Foreskin keratinocyte (primary cell): ENCODE measurements at places on chromosomes 7 and 10.

- peak; percentile 68 for DNase-seq
Observed at GRCh38 chr7:133484086-133484485, 231.2 kb downstream of the EXOC4 start.

GRCh38 chr7:70040970-70041766 is 442.9 kb downstream of the AUTS2 start:
- no peak for DNase-seq

DNA sequence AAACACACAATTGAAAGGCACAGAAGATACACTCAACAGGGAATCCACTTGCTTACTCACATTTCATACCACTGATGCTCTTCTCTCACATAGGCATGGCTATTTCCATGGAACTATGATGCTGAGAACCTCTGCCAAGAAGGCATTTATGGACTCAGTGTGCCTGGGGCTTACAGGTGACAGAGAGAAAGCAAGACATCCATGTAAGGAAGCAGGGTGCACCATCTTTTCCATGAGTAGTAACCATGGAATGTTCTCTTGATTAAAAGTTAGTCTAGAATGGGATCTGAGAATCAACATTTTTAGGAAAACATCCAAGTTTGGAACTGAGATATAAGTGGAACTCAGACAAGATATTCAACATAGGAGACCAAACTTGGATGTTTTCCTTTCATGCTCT is 52.5 kb upstream of the MACC1 start:
- peak; percentile 73 for DNase-seq

GRCh38 chr7:1060315-1061072 is 16.1 kb downstream of the GPR146 start:
- DNase-seq = no peak

DNA sequence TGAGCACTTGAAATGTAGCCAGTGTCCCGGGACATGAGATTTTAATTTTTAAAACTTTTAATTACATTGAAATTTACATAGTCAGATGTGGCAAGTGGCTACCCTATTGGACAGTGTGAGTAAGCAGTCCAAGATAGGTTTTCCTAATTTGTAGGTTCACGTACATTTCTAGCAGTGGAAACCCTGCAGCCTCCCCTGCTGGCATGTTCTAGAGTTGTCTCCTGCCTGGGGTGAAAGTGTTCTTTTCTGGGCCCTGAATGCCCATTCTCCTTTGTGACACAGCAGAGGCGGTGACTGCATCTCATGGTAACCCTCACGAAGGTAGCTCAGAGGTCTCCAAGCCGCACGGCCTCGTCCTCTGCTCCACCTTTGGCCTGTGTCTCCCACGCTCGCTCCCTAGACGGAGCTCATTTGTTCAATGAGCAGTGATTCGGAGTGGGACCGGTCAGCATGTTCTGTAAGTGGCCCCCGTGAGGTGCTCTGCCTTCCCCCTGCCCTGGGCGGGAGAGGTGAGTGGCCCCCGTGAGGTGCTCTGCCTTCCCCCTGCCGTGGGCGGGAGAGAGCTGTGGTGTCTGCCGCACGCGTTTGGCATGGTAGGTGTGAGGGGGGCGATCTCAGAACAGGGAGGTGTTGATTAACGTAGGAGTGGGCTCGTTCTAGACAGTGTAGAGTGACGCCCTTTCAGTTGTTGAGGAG is 18.0 kb downstream of the WDR37 start:
- DNase-seq = no peak

GRCh38 chr10:14543904-14544210 is 213.1 kb upstream of the FRMD4A start:
- no peak for DNase-seq

DNA sequence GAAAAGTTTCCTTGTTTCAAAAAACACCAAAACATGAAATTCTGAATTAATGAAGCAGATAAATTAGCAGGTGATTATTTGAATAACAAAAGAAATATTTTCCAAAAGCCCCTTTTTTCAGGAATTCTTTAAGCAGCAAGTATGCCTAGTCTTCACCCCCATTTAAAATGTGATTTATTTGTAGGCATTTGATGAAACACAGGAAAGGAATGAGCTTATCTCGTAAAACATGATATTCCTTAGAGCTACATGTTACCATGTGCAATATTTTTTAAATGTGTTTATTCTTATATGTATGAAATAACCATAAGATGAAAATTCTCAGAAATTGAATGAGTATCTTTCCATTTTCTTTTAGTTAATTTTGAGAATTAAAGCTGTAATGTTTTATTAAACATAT is 106.1 kb downstream of the CHN2 start:
- no peak for DNase-seq

DNA sequence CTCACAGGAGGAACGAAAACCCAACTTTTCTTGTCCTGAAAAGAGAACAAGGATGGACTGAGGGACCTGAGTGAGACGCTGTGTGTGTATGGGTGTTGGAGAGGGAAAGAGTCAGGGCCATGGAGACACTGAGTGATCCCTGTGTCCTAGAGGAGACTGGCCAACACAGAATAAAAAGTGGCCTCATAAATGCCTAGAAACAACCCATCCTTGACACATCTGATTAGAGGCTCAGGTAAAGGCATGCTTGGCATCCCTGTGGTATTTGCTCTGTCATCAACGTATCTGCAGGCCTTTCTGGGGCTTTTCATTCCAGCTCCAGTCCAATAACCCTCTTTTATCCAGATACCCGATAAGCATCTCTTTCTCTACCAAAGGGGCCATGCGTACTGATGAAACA is 86.3 kb downstream of the FGFR2 start:
- DNase-seq = peak; percentile 62
